ENCODE measurements at places on chromosomes 4 and X.

DNA sequence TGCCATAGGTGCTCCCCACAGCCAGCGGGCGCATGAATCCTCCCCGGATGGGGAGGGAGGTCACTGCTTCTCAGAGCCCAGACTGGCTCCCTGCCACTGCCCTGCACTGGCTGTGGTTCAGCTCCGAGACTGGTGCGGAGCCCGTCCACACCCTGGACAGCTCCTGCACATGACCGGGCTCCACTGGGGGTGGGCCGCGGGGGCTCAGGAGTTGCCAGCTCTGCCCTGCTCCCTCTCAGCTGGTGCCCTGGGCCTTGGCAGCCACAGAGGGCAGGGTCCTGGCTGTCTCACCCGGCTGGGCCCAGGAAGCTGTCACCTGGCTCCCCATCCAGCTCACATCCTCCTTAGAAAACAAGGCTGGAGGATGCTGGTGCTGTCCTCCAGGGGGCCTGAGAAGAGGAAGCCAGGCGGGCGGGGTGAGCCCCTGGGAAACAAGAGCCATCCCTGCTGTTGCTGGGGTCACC is 64.9 kb upstream of the ADRA2C start:
- no peak for DNase-seq

- DNase-seq: no peak
These were observed 6.9 kb upstream of the TRIM2 start for GRCh38 chr4:153197301-153197700.

- no peak for DNase-seq
These were observed 781.4 kb downstream of the KLHL13 start for GRCh38 chrX:117335209-117335608.

DNA sequence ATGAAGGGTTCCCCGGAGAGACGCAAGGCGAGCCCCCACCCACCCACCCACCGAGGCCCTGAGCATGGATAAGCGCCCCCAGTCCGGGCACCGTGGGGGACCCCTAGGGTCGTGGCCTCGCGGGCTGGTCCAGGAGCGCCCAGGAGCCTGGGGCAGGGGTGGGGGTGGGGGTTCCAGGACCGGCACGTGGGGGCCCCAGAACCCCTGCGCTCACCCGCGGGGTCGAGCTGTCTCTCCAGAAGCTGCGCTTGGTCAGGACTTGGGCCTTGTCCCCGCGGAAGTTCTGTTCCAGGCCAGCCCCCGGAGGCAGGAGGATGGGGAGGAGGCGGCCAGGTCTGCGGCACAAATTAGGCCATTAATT is 11.2 kb upstream of the SHOX start:
- no peak for DNase-seq

GRCh38 chrX:11451151-11451550 is 157.9 kb downstream of the AMELX start:
- no peak for DNase-seq

- DNase-seq: no peak
These were observed 357.6 kb upstream of the CPEB2 start for GRCh38 chr4:14644580-14645282.

DNA sequence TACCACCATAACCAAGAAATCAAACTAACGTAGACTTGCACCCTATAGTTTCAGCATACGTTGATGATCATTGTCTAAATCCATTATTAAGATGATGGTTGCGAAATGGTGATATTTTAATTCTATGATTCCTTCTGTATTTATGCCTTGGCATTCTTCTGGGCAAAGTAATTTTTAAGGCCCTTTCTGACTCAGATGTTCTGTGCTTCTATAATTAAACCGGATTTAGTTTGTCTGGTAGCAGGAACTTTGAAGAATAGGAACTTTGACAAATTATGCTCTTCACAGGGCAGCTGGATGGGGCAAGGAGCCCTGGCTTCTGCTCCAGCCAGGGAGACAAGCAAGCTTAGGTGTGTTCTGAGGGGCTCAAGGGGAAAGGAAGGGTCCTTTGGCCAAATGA is 23.8 kb upstream of the PLAC1 start:
- DNase-seq: no peak

GRCh38 chr4:158814636-158815330 is 46.0 kb downstream of the FNIP2 start:
- no peak for DNase-seq

DNA sequence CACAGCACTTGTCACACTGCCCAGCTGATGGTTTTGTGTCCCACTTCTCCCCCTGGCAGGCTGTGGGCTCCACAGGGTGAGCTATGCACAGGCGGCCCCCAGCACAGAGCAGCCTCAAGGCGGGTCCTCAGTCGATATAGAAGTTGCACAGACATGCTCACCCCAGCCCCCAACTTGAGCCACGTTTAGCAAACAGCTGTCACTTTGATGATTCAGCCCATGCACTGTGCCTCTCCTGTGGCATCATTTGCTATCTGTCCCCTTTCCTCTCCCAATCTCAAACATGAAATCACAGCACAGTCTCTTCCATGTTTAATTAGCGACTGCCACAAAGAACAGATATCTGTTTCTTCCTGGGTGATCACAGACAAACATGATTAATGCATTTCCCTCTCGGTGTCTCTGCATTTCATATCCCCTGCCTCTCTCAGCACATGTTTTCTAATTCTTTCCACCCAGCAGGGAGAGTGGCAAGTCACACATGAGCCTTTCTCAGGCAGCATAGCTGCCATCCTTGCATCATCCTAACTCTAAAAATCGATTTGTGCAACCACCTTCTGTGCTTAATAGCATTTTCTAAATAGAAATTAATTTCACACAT is 204.9 kb downstream of the EVC2 start:
- no peak for DNase-seq

Measured in CD4-positive, alpha-beta T cell treated with Interleukin-2 at 100 ng/mL for 4 hours (primary cell).